Cortex of kidney (tissue), 1 donor: ENCODE measurements at places on chromosomes 6 and 20.

DNA sequence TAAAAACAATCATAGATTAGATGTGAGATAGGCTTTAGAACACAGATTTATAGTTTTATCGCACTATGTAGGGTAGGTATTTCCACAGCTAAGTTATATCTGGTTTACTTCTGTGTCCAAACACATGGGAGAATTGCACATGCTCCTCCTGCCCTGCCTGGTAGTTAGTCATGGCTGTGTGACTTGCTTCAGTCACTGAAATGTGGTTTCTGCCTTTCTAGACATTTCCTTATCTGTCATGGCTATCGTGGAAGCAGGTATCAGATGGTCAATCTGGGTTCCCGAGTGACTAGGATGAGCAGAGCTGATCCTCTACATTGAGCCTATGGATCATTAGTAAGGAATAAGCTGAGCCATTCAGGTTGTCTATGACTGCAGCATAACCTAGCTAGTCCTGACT is 117.8 kb upstream of the GMDS start:
- DNase-seq: no peak

DNA sequence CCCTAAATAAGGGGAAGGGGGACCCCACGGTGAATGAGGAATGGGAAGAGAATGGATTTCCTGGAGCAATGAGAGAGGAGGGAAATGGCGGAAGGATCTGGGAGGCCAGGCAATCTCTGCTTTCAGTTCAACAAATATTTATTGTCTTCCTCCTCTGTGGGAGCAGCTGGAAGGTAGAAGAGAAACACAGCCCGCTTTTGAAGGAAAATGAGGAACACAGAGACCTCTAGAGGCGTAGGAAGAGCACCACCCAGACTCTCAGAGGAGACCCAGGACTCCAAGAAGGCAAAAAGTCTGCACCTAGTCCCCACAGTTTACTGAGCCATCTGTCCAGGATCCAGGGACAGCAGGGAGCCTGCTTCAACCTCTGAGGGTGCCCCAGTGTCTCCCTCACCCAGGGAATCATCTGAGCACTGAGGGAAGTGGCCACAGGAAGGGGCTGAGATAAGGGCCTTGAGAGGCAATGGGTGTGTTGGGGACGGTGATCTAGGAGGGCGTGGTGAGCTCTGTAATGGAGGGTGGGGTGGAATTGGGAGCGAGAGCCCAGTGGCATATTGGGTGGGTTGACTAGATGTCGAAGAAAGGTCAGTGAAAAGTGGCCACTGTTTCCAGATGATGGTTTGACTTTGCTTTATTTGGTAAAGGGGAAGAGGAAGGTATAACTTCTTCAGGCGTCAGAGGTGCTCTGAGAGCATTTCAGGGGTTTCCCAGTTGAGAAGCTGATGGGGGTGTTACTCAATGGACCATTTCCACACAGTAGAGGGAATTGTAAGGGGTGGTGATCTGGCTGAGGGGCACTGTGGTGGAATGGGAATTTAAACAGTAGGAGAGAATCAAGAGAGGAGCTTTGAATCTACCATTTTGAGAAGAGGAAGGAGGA is 610 bp downstream of the PSORS1C1 start:
- DNase-seq: no peak

DNA sequence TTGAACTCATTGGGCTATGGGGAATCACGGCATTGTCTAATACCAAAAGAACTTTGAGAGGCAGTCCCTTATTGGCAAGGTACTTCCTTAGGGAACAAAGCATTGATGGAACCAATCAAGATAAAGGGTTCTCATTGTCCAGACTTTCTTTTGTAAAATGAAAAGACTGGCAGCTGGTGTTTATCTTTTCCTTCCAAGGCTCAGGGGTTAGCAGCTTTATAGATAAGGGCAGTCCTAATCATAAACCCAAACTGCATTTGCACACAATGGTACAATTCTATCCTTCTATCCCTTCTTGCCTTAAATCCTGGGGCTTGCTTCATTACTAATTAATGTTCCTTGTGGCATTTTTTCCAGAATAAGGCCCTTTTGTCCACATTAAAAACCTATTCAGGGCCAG is 28.6 kb downstream of the CDK19 start:
- DNase-seq: no peak

GRCh38 chr6:32972353-32973143 is 4.2 kb downstream of the BRD2 start:
- no peak for DNase-seq

GRCh38 chr6:63149730-63150129 is 61.5 kb upstream of the FKBP1C start:
- no peak for DNase-seq

GRCh38 chr6:140548366-140548765 is 1173.9 kb upstream of the CITED2 start:
- DNase-seq: no peak

DNA sequence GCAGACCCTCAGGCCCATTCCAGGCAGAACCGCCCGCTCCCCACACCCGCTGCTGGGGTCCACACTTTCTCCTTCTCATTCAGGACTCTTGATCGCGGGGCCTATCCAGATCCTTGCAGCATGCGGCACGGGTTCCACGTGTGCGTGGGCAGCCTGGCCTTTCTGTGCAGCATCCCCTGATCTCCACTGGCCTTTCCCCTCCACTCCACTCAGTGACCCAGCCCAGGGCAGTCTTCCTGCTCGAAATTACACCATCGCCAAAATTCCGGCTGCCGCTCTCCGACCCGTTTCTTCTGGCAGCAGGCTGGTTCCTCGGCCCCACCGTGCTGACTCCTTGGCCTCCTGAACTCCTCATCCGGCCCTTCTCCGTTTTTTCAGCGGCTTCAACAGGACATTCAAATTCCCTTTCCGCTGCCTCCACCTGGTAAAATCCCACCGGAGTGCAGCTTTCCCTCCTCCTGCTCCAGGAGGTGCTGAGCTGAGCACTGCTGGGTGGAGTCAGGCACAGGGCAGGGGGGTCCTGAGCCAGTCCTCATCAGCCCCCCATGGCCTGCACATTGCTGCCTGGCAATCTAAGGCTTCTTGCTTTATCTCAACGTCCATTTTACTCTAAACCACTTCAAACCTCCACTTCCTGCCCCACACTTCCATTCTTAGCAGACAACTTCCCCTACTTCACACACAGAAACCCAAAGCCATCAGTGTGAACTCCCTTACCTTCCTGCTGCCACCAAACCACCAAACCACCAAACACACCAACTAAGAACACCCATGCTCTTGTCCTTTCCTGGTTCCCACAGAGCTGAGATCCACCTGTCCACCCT is 9.0 kb downstream of the SFT2D1 start:
- DNase-seq: no peak

DNA sequence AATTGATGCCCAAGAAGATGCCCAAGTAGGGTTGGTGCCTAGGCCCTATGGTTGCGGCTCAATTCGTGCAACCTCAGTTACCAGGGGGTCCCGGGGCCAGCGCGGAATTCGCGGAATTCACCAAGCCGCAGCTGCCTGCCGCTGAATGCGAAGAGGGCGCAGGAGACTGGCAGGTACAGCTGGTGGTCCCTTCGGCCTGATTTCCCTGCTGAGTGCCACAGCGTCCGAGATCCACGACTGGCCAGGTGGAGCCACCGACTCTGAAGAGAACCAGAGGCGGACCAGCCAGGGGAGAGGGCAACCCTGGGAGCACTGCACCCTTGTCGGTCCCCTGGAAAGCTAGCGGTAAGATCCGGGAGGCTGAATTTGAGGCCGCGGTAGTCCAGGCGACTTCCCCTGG is 6.8 kb upstream of the TFAP2D start:
- DNase-seq: no peak

GRCh38 chr20:58811334-58811733 is 39.4 kb downstream of the GNAS-AS1 start:
- DNase-seq: no peak

GRCh38 chr6:32790306-32790705 is 26.5 kb downstream of the HLA-DOB start:
- no peak for DNase-seq

DNA sequence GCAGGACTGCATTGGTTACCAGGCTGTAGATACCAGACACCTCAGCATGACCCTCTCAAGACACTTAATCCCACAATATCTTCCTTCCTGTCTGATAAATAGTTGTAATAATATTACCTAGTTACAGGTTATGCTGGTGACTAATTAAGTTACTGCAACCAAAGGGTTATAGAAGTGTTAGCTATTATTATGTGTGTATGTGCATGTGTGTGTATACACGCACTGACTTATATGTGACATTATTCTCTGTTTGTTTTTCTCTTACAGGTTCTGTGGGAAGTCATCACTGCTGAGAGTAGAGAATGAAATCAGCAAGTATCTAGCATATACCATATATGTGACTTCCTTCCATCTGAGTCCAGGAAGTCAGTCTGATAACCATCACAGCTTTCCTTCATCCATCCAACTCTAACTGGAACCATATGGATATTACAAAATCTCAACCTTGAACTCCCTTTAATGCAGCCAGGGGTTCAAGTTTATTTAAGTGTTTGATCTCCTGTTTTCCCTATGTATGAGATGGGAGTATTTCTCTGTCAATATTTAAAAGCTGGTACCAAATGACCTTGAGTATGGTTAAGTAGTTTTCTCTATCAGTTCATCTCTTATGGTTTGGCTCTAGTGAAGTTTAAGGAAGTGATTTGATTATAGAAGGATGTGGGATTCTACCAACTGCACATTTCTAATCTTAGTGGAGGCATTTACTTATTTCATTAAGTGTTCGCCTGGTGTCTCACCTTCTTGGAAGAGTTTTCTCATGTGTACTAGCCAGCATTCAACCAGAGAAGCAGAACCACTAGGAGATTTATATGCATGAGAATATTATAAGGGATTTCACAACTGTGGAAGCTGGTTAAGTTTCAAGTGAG is 313.2 kb downstream of the HIVEP2 start:
- DNase-seq: no peak

- no peak for DNase-seq
These were observed 42.8 kb upstream of the RALGAPA2 start for GRCh38 chr20:20755231-20755630.

GRCh38 chr20:58225452-58226200 is 2.8 kb downstream of the ANKRD60 start:
- DNase-seq: no peak

- DNase-seq: no peak
These were observed 8.2 kb upstream of the SHLD1 start for GRCh38 chr20:5742041-5742440.

DNA sequence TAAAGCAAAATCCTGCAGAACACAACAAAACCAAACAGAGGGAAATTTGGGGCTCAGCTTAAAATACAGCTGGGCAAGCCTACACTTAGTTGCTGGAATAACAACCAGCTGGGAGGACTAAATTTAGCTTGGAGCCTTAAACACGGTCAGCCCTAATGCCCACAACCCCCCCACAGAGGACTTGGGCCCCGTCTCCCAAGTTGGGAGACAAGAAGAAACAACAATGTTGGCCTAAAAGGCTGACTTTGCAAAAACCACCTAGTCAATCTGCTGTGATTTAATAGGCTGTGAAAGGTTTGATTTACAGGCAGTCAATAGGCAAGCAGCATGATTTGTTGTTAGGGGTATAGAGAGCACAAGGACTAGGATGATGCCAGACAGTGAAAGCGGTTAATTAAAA is 40.3 kb upstream of the ARMC2 start:
- DNase-seq: no peak

- no peak for DNase-seq
These were observed 11.7 kb upstream of the FRK start for GRCh38 chr6:116072368-116072767.

GRCh38 chr20:44914924-44915323 is 5.1 kb downstream of the PABPC1L start:
- DNase-seq: no peak

GRCh38 chr6:41208439-41209106 is 7.6 kb upstream of the TREML2 start:
- DNase-seq: no peak

DNA sequence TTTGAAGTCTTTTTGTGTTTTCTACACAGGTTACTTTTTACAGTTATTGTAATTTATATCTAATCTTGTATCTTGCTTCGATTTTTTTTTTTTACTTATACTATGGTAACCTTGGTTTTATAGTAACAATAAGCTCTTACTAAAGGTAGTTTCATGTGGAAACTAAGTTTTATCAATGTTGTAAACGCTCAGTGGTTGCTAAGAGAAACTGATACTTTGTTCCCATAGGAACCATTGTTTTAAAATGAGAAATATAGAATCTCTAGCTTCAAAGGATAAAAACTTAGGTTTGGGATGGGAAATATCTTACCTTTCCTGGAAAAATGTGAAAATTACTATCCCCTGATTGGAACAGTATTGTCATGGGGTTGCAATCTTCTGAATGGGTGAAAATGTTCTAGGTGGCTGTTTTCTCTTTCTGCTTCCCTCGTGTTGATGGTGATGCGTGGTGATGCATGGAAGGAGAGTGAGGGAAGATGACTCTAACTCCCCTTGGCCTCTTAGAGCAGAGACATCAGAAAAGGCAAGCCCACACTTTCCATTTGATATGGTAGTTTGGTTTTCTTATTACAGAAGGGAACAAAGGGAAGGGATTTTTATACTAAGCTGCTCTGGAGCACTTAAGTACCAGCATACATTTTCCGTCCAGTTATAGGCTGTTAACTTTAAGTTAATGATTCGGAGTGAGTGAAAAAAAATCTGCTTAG is 23.5 kb upstream of the BACH2 start:
- no peak for DNase-seq

- DNase-seq: no peak
These were observed 128.3 kb downstream of the DST start for GRCh38 chr6:56514395-56514794.

- DNase-seq: no peak
These were observed 178.3 kb downstream of the THBS2 start for GRCh38 chr6:169075211-169075914.

DNA sequence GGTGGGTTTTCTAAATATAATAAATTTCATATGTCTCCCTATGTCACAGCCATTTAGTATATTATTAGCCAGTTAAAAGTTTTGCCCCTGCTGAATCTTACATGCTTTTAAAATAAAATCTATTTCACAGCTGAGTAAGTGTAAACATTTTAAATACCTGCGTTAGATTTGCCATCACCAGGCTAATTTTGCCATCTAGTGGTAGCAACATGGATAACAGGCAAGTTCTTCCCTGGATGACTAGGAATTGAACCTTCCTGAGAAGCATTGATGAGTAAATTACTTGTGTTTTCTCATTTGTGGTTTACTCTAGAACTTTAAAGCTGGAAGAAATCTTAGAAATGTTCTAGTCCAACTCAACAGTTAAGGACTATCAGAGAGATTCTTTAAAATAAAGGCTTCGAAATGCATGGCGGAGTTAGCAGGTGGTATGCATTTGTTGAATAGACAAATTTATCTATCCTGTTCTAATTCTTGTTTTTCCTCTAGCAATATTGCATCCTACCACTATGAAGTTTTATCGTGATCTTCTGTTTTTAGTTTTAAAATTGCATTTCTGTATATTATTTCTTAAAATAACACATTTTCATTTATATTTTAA is 2.6 kb downstream of the PRSS35 start:
- no peak for DNase-seq

GRCh38 chr6:43200541-43200940 is 18.5 kb downstream of the CUL9 start:
- no peak for DNase-seq

GRCh38 chr6:67175101-67175500 is 1460.0 kb upstream of the ADGRB3 start:
- DNase-seq: no peak

- DNase-seq: no peak
These were observed 17.9 kb downstream of the C6orf15 start for GRCh38 chr6:31094389-31094881.

DNA sequence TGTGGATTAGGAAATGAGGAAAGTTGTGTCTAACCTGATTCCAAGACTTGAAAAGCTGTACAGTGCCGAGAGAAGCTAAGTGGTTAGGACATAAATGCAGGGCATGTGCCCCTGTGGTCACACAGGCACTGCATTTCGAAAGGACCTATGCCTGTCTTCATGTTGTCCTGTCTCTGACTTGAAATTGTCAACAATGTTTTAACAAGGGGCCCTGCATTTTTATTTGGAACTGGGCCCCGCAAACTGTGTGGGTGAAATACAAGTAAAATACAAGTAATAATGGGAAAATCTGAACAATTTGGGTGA is 38.8 kb downstream of the MRS2 start:
- DNase-seq: no peak
